HAP-1 (cell line): ENCODE measurements at places on chromosomes 2 and 18.
A peak's percentile ranks its signal among the peaks of the same experiment; 100 is the strongest.

GRCh38 chr2:71379086-71379485 is 47.5 kb downstream of the ZNF638 start:
- DNase-seq = no peak

DNA sequence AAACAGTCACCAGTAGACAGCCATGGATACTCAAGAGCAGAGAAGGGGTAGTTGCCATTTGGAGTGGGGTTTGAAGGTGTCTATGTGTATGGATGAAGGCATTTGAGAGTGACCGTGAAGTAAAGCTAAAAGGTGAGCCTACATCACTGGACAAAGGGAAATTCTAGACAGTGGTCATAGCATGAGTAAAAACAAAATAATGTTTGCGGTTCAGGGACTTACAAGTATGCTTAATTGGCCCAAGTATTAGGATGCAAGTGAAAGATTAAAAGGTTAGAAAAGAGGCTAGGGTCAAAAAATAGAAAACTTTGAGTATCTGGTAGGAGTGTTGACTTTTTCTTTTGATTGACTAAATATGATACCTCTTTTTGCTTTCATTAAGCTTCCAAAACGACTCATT is 238.1 kb upstream of the SLC8A1 start:
- no peak for DNase-seq

GRCh38 chr18:11866764-11867163 is 15.6 kb downstream of the CHMP1B start:
- no peak for DNase-seq

DNA sequence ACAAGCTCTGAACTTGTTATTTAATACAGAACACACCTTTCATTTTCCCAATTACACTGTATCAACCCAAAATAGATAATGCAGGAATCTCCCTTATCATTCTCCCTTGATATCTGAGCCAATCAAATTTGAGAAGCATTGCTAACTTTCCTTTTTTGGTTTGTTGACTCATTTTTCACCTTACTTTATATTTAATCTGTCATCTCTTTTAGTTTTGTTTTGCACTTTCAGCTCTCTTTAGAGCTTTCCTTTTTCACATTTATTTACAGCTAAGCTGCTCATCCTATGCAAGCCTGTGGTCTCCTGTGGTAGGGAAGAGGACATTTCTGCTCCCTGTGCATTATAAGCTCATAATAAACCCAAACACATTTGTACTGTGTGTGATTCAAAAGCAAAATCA is 50.1 kb downstream of the ITGAV start:
- DNase-seq = no peak

GRCh38 chr2:207223051-207223450 is 57.3 kb upstream of the KLF7 start:
- no peak for DNase-seq

GRCh38 chr2:18396329-18397010 is 164.0 kb downstream of the RDH14 start:
- no peak for DNase-seq

GRCh38 chr2:33126552-33126951 is 179.8 kb downstream of the LTBP1 start:
- no peak for DNase-seq

GRCh38 chr2:144477281-144477956 is 42.5 kb downstream of the ZEB2 start:
- no peak for DNase-seq

DNA sequence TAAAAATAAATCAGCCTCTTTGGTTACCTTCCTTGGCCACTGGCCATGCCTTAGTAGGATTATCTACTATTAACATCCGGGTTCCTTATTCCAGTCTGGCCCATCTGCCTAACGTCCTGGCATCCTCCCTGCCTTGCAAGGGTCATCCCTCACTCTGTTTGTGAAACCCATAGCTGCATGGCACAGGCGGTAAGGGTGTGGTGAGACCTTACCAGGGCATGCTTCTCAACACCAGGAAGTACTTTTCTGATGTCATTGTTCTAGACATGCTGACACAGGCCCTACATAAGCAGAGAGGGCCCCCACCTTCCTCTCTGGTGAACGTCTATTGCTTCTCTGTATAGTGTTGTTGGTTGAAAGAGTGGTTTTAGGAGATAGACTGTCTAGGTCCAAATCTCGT is 296.8 kb upstream of the SPRED2 start:
- DNase-seq = no peak

GRCh38 chr2:109009920-109010610 is 21.0 kb upstream of the EDAR start:
- DNase-seq = no peak

DNA sequence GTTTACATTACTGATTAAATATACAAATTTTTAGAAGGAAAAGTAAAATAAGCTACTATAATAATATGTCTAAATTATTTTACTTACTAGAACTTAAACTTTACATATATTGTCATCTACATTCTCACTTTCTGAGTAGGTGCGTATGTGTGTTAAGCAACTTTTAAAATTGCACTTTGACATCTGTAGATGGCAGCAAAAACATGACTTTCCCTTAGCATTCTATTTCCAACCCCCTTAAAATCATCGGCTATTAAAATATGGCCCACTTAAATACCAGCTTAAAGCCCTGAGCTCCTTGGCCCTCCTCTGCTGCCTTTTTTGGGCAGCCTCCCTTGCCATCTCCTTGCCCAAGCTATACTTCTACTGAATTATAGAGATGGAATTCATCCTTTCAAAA is 78.0 kb downstream of the UPP2 start:
- no peak for DNase-seq

DNA sequence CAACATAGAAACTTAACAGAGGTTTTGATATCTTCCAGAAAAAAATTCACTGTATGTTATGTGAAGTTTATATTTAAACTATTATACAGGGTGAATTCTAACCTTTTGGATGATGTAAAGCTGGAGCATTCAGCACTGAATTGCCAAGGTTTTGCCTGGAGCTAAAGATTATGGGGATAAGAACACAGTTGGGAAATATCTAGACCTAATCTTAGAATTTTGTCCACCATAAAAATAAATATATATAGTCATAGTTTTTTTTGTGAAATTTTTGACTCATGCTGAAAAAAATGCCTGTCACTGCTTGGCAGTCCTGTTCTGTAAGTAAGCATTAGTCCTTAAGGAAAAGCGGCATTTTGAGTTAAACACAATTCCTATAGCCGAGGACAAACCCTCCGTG is 339.3 kb upstream of the TMEFF2 start:
- no peak for DNase-seq

DNA sequence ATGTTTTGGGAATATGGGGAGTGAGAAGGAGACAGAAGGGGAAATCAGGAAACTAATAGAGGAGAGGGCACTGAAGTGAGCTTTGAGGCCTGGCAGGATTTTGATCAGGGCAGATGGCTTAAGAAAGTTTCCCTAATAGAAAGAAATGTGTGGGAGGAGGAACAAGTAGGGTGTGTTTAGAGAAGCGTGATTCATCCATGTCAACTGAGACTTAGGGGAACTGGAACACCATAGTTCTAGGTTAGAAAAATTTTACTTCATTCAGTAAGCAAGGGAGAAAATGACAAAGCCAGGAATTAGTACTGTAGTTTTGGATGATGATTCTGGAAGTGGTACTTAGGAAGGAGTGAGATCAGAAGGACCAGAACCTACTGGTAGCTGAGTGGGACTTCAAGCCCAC is 296.0 kb downstream of the PLCL1 start:
- no peak for DNase-seq

GRCh38 chr2:105873281-105873680 is 128.6 kb downstream of the NCK2 start:
- no peak for DNase-seq

DNA sequence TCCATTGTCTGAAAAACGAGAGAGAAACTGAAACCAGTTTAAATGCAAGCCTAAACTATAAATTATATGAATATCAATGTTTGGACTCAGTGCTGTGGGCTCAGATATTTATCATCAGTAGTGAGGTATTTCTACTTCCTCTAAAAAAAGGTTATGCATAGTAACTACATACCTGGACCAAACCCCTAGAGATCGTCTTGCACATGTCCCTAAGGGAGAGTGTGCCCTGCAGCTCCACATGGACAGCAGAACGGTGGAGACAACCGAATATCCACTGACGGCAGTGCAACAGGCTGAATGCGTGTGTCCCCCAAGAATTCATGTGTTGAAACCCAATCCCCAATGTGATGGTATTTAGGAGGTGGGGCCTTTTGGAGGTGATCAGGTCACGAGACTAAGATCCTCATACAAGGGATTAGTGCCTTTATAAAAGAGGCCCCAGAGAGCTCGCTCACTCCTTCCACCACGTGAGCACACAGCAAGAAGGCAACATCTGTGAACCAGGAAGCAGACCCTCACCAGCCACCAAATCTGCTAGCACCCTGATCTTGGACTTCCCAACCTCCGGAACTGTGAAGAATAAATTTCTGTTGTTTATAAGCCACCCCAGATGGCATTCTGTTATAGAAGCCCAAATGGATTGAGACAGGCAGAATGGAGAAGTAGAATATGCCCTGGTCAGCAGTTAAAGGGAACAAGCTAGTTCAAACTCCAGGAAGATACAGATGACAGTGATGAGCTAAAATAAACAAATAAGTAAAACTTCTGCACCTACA is 208.4 kb downstream of the ANAPC1 start:
- DNase-seq = no peak

DNA sequence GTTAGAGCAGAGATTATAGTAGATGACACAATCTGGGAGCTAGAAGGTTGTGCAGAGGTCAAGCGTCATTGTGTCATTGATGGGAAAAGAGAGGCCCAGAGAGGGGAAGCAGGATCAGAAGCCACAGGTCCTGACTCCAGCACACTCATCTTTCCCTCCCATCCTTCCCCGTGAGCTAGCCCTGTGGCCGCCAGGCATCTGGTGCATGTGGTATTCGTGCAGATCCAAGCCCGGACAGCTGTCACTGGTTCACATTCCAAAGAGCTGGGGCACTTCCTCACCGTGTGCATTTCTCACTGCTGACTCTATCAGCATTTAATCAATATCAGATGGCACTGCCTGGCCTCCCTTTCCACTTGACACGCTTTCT is 94.1 kb upstream of the THOC1 start:
- DNase-seq = no peak

GRCh38 chr2:102005989-102006885 is 14.5 kb downstream of the IL1R2 start:
- peak; percentile 27 for DNase-seq

- no peak for DNase-seq
Observed at GRCh38 chr18:64399566-64399965, 250.7 kb upstream of the LINC00305 start.

DNA sequence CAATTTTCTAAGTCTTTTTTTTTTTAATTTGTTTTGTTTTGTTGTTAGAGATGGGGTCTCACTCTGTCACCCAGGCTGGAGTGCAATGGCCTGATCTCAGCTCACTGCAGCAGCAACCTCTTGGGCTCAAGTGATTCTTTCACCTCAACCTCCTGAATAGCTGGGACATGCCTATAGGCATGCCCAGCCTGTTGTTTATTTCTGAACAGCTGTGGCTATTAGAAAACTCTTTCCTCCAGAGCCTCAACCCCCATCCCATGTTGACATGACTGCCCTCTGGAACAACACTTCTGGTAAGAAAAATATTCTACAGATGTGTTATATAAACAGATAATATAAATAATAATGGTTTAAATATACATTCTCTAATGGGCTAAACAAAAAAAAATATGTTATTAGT is 44.4 kb upstream of the TWSG1 start:
- DNase-seq = no peak

DNA sequence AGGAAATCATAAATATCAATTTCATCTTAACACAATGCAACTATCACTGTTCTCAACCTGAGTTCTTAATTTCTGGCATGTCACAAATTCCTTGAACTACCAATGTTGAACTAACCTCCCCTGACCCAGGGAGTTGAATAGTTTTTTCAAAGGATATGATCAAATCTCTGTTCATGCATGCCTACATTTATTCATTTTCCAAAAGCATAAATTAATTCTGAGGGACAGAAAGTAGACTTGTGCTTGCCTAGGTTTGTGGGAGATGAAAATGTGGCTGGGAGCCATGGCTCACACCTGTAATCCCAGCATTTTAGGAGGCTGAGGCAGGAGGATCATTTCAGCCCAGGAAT is 175.7 kb downstream of the TGIF1 start:
- DNase-seq = no peak

DNA sequence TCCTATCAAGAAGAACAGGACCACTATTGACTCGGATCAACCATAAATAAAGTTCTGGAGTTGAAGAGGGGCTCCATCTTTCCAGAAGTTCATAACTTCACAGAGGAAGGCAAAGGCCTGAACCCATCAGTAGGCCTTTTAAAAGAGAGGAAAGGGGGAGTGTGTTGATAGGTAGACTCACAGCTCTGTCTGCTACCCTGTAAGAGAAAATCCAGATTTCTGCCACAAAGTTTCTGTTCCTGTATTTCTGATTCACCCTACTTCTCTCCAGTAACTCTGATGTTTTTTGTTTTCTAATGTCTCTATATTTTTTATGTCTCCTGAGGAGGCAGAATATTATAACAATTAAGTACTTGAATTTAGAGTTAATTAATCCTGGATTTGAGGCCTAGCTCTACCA is 564.0 kb downstream of the TNS1 start:
- no peak for DNase-seq

DNA sequence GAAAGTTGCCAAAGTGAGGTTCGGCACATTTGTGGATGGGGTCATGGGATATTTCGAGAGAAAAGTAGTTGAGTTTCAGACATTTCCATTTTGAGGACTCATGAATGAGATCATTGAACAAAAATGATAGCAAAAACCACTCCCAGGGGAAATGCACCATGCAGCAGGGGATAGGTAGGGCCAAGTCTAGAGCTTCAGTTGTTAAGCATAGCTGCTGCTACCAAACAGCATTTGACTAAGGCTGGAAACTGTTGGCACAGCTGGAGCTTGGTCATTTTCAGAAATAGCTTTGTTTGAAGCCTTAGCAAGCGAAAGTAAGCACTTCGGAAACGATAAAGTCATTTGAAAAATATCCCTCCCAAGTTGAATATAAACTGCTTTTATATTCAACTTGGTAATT is 431.8 kb downstream of the SOCS6 start:
- no peak for DNase-seq
